ENCODE measurements at places on chromosomes 6 and 20. TPM values are rescaled to one million over a fixed set of nuclear protein-coding genes. Genes with fewer than 3 reads are reported as not detected.

The SLC18B1 gene
- 27.9 TPM for polyA plus RNA-seq

The GLP1R gene
- polyA plus RNA-seq, result not detected

The C6orf47 gene
- polyA plus RNA-seq, result 0.39 TPM

The FAM209B gene
- 0.99 TPM for polyA plus RNA-seq

The EEF1A1 gene
- polyA plus RNA-seq, result 624 TPM
